ENCODE measurements at places on chromosomes 16 and 17.

- DNase-seq: no peak
Measured at GRCh38 chr17:73875346-73875745, 231.1 kb upstream of the SDK2 start.

GRCh38 chr17:63429766-63430165, 16.3 kb downstream of the CYB561 start:
- DNase-seq: peak; percentile 8

GRCh38 chr17:4945176-4945943, 3.0 kb downstream of the PFN1 start:
- DNase-seq: peak; percentile 43

DNA sequence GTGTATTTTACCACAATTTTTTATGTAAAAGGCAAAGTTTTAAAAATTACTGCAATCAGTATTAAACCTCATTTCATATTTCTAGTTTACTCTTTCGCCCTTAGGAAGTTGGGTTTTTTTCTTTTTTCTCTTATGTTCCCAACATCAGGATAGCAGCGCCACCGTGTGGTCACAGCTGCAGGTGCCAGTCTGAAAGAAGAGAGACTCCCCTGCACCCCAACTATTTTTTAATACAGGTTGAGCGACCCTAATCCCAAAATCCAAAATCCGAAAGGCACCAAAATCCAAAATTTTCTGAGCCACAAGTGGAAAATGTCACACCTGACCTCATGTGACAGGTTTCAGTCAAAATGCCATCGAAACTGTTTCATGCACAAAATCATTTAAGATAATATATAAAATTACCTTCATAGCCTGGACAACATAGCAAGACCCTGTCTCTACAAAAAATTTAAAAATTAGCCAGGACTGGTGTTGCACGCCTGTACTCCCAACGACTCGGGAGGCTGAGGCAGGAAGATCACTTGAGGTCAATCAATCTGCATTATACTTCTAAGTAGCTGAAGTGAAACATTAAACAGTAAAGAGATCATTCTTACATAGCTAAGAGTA, 21.8 kb upstream of the ASGR2 start:
- DNase-seq: peak; percentile 54

DNA sequence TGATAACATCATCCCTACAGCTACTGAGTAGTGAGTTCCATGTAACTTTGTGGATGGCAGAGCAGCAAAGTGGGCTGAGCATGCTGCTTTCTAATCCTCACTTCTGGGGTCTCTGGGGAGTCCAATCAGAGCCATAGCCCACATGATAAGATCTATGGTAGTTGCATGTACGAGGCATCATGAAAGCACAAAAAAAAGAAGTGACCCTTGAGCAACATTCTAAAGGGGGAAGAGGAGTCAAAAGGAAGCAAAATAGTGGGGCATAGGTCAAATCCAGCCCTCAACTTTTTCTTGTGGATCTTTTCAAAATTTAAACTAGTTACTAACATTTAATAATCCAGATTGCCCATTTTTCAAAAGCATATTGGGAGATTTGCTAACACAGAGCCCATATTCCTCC, 208.5 kb upstream of the TOX3 start:
- no peak for DNase-seq

DNA sequence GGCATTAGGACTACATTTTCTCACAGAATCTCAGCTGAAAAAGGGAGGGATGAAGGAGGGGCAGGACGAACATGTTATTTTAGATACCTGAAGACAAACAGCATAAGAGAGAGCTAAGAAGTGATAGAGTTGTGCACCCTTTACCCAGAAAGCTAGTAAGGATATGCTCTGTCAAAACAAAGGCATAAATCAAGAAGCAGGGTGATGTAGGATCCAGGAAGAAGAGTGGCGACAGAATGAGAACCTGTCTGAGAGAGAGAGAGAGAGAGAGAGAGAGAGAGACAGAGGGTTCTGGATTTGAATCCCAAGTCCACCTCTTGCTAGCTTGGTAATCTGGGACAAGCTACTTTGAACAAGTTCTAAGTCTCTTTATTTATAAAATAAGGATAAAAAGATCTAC, 103.4 kb downstream of the SPAG9 start:
- no peak for DNase-seq

- DNase-seq: no peak
Measured at GRCh38 chr17:1643999-1644492, 1.5 kb downstream of the SCARF1 start.

- peak; percentile 82 for DNase-seq
Measured at GRCh38 chr16:90046971-90047713, 27.9 kb upstream of the DBNDD1 start.

DNA sequence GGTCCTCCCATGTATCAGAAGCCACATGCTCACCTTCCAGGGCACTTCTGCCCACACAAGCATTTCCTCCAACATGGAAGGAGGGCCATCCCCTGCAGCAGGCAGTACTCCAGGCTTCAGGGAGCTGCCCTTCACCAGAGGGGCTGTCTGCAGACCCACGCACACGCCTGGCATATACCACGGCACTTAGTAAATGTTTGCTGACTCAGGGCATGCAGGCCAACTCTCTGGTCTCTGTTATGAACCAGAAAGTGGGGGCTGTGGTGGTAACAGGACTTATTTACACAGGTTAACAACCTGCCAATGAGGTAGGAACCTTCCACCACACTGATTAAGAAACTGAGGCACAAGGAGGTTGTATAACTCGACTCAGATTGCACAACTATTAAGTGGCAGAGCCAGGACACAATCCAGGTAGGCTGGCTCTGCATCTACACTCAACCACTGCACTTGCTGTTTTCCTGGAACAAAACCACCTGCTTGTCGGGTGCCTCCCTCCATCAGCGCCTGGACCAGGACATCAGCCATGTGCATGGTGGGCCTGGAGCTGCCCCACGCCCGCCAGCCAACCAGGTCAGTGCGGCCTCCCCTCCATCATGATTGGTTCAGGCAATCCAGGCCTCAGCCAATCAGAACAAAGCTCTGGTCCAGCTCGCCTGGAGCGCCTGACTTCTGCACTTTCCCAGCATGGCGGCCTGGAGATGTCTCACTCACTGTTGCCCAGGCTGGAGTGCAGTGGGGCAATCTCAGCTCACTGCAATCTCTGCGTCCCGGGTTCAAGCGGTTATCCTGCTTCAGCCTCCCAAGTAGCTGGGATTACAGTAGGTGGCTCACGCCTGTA, 19.2 kb downstream of the ACTG1 start:
- no peak for DNase-seq

DNA sequence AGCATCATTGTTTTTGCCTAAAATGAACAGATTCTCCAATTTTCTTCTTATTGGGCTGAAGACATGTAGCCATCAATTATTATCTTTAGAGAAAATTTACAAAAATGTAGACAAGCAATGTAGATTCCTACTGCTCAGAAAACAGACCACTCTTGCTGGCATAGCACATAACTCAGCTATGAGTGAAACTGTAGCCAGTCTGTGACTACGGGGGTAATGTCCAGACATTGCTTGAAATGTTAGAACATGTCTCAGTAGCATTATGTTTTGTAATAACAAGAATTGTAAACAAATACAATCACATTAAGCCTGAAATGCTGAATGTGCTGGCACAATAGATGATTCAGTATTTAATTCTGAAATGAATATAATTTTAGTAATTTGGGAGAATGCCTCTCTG, 265.7 kb upstream of the KCNJ16 start:
- no peak for DNase-seq

GRCh38 chr16:19502395-19503131, 19.3 kb downstream of the GDE1 start:
- DNase-seq: peak; percentile 70

GRCh38 chr17:47949197-47949759, 7.9 kb downstream of the PNPO start:
- peak; percentile 96 for DNase-seq

DNA sequence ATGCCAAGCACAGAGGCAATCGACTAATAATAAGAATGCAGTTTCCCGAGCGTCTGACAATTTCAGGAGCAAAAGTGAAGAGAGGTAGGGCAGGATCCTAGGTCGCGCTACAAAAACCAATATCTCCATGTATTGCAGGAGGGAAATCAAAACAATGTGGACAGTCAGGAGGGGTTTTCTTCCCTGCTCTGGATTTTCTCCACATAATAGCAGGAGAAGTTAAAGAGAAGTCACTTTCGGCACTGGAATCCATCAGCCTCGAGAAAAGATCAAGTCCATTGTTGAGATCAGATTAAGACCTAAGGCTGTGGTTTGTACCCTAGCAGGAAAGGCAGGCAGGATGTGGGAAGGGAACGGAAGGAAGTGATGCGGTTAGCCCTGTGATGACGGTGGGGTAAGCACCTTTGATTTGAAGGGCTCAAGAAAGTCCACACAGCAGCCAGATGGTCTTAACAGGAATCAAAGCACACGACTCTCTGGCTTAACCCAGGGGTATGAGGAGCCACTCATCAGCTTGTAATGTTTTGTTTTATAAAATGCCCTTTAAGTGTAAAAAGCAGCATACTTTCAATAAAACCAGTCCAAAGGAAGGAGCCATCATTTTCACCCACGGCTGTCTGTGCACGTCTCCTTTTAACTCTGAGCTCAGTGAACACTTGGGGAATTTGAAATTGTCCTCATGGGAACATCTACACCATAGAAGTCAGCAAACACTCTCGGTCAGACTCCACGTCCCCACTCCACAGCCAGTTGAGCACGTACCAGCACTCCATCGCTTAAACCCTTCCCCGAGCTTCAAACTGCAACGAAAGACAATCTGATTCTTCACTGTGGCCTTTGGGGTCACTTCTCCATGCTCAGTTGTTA, 15.8 kb upstream of the AKTIP start:
- no peak for DNase-seq

DNA sequence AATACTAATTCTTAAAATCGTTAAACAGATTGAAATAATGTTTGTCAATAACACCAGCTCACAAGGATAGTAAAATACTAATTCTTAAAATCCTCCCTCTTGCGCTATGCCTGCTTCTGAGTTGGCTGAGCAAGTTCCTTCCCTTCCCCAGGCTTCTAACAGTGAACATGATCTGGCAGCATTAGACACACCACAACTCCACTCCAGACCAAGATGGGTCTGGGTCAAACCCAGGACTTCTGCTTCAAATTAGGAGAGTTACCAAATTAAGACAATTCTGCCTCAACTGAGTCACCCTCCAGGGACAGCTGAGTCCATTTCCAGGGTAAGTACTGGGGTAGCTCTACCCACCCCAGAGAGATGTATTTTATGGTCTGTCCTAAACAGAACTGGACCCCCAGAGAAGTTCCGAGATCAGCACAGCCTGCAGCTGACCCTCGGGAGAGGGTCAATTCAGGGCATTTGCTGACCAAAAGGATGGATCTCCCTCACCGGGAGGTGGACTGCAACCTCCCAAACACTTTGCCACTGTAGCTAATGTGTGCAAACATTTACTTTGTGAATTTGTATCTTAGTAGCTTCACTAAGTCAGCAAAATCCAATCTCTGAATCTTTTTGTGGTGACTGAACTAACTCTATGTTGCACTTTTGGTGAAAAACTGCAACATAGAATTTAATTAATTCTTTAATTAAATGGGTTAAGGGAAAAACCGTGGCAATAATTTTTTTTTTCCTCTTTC, 48.8 kb downstream of the ADCY9 start:
- DNase-seq: no peak

DNA sequence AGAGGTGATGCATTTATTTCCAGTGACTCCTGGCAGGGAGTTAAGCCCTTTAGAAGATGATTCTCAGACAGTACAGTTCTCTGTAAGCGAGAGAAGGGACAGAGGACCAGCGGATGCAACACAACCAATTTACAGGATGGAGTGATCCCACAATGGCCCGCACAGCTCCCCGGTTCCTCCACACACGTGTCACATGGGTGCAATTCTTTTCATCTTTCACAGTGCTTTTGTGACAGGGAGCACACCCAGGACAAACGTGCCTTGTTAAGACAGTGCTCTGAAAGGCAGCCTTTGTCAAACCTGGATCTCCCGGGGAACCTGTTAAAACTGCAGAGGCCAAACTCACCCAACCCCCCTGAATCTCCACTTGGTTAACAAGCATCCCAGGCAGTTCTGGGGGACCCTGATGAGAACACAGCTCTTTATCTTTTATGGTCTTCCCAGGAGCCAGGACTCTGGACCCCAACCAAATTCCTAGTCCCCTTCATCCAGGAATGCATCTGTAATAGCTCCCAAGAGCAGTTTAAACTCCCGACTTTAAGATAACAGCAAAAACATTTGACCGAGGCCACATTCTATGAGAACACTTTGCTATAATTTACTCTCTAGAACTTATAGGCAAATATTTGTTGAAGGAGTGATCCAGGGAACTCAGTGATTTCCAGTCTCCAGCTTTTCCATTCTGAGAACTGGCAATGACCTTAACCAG, 134.9 kb upstream of the CDH5 start:
- peak; percentile 62 for DNase-seq

GRCh38 chr17:47304186-47304585, 19.6 kb upstream of the EFCAB13 start:
- no peak for DNase-seq

DNA sequence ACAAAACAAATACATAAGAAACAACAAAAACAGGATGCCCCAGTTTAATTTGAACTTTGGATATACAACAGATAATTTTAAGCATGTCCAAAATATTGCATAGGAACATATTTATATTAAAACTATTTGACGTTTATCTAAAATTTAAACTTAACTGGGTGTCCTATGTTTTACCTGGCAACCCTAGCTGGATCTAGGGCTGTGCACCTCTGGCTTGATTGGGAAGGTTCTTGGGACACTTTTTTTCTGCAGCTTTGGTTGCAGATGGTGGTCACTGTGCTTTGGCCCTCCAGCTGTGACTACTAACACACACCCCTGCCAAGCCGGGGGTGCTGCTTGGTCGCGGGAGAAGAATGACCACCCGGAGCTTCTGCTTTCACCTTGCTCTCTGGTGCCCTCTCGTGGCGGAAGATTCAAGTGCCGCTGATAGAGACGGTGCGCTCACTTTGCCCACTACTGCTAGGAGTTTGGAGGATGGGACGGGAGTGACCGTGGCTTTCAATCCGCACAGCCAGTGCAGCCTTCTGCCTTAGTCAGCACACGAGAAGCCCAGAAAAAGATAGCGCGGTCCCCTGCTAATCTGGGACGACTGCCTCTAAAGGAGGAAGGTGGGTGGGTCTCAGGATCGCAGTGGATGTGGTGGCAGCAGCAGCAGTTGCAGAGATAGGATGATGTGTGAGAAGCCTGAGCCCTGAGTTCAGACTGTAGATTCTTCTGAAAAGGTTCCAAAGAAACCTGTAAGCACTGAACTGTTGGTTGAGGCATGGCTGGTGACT, 6.7 kb downstream of the SPACA3 start:
- peak; percentile 87 for DNase-seq

All from Caco-2 (cell line).